ENCODE measurements at places on chromosomes 7 and 10.

DNA sequence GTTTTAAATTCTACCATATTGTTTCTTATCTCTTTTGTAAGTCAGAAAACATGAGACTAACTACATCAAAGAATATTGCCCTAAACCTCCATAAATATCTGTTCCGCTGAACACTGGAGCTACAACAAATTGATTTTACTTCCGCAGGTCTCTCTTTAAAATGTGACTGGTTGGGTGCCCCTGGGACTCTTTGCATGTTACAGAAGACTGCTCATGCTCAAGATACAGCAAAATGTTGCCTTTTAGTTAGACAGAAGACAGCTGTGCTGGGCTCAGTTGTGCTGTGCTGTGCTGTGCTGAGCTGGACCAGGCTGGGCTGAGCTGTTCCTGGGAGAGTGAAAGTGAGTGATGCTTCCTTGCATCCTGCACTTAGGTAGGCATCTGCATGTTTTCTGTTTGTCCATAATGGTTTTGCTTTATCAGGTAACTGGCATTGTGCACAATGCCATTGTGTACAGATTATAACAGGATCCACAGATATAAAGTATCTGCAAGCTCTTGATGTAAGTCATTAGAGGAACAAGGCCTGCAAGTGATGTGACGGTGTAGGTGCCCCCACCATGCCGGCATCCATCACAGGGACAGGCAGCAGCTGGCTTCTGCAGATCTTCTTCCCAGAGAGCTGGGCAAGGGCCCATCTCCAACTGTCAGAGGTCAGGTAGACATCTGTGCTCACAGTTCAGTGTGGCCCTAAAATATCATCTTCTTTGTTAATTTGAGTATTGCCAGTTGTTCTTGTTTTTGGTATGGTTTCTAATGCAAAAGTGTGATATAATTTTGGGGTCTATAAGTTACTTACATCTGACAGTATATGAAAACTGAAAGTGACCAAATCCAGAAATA, 972.5 kb upstream of the CELF2 start:
- DNase-seq, result no peak

DNA sequence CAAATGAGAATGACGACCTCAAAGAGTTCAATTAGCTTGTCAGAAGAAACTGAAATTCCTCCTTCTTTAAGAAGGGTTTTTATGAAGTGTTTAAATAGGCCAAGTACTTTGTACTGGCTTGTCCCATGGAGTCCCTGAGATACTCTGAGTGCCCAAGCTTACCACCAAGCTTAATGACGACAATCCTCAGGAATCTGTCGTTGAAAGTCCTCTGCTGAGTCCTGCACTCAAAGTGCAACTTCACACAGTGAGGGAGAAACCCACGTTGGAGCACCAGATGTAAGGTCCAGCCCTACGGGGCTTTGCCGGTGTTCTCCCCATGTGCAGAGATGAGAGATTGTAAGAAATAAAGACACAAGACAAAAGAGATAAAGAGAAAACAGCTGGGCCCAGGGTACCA, 42.8 kb upstream of the AKR1C2 start:
- no peak for DNase-seq

DNA sequence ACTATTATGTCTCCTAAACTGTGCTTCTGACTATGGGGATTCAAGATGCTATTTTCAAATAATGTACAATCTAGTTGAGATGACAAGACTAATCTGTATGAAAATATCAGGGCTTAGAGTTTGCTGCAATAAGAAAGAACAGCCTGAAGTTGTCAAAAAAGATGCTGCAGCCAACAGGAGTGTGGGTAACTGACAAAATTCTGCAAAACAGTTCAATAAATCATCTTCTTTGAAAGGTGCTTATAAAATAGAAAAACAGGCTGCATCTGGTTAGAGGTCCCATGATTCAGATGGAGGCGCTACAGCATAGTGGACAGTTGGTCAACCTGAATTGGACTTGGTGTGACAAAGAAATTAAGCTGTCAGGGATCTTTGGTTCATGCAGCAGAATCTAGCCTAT, 511.0 kb downstream of the XPNPEP1 start:
- no peak for DNase-seq

DNA sequence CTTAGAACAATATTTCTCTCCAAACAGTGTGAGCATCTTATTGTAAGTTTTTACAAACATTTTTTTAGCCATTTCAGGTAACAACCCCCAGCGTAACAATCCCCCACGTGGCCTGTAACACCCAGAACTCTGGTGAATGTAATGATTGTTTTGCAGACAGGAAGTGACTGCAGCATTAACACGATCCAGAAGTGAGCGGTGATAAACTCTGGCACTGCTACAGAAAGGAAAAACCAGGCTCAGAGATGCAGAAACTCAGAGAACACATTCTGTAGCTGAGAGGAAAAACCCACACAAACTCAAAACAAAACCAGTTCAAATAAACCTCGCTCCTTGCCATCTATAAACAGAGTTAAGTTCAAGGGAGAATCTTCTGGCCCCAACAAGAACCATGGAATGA, 285.7 kb downstream of the FGFR2 start:
- no peak for DNase-seq

DNA sequence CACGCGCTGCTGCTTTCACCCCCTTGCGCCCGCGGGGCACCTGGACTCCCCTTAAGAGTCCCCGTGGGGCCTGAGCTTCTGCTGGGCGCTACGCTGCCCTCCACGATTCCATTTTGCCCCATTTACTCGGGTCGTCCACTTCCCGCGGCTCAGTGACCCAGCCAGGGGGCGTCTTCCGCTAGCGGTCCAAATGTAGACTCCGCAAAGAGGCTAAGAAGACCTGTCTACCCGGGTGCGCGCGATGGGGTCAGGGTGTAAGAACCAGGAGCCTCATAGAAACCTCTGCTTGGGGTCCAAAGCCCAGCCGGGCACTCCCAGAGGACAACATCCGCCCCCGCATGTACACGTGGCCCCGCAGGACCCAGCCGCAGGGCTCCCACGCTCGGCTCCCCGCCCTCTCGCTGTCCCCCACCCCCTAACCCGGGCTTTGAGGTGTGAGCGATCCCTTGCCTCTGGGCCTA, 5.2 kb upstream of the HMX2 start:
- no peak for DNase-seq

DNA sequence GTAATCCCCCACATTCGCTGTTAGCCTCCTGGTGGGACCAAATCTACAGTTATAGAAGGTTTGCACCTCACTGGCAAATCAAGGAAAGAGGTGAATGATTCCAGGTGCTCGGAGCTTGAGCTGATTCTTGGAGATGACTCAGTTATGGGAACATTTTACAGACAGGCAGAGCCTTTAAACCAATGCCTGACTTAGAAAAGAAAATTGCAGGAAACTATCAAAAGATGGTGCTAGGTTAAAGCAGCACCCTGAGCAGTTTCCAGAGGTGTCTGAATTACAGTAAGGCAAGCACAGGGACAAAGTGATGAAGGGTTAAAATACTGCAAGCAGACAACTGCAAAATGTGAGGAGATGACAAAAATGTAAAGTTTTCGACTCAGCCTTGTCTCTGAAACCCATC, 2.9 kb downstream of the LRRTM3 start:
- DNase-seq, result no peak

GRCh38 chr10:29452546-29452945, 163.7 kb downstream of the LYZL1 start:
- DNase-seq, result no peak

- no peak for DNase-seq
Observed at GRCh38 chr10:128158021-128158795, 32.0 kb upstream of the MKI67 start.

DNA sequence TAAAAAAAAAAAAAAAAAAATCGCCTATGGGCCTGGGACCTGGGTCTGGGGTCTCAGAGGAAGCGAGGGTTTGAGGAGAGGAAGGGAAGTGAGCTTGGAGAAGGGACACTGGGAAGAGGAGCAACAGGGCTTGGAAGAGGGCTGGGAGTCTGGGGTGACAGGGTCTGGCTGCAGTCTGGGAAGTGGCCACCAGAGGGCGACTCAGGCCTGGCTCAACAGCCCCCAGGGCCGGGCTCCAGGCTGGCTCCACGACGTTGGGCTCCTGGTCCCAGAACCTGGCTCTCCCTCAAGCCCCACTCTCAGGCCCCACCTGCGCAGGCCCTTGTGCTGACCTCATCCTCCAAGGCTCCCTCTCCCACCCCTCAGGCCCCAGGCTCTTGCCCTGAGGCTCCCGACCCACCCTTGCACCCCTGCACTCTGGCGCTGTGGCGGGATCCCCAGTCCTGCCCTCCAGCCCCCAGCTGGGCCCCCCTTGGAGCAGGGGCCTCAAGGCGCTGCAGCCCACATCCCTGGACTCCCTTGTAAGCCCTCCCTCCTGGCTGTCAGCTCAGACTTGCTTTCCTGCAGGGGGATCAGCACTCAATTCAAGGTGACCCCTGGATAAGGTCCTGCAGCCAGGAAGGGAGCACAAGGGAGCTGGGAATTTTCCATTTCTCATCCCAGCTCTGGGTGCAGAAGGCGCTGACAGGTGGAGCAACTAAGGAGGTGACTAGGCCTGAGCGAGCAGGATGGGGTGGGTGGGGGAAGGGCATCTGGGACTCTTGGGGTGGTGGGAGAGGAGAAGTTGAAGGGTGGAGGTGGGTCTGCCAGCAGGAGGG, 5.4 kb upstream of the SPACDR start:
- peak; percentile 60 for DNase-seq

- DNase-seq, result no peak
Observed at GRCh38 chr7:124403587-124403986, 362.0 kb downstream of the GPR37 start.

DNA sequence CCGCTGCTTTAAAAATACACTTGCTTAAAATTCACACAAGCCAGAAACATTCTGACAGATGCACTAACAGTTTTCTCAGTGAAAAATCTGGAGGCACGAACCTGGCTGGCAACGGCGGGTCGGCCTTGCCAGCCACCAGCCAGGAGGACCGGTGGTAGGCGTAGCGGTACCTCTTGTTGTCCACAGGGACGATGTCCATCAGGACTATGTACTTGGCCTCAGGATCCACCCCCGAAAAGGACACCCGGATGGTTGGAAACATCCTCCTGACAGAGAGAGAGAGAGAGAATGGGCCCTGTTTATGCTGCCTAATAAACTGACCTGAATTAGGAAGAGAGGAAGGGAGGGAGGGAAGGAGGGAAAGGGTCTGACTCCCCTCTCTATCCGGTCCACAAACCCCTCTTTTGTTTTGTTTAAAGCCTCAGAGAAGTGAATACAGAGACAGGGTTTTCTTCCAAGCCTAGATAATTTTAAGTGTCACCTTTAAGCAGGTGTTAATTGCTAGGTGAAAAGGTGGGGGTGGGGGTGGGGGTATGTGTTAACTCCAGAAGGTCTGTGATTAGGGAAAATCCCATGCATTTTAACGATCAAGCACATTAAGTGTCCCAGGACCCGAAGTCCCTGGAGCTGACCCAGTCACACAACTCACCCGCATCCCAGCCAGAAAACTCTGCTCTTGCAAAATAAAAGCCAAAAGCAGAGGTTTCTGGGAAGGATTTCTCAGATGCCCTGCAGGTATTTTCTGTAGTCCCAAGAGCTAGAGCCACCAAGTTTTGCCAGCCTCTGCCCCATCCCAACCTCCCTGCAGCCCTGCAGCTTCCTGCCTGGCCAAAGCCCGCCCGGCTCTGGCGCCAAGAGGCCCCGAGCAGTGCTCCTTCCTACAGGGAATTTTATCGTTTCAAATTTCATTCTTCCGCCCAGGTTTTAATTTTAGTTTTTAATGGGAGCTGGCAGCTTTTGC, 5.0 kb downstream of the TBX20 start:
- no peak for DNase-seq

DNA sequence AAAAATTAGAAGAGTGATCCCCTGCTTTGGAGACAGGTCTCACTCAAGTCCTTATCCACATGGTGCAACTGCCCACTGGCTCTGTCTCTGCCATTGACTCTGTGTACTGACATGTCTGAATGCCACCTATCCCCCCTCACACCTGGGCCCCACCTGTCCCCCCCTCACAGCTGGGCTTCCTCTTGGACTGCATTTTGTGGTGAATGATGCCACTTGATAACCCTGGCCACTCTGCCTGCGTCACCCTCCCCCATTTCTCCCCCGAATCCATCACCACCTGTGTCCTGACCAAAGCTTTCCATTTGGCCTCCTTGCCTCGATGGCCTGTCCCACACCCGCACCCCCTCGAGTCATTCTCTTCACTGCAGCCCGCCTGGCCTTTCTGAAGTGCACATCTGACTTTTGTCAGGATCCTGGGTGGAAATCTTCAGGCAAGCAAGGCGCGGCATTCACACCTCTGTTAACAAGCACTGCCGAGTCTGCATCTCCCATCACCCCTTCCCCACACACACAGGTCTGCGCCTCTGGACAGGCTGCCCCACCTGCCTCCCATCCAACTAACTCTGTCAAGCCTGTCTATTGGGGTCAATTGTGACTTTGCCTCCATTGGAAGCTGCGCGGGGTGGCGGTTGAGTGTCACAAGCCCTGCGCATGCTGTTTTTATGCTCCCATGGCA, 175.3 kb upstream of the KLF14 start:
- no peak for DNase-seq

DNA sequence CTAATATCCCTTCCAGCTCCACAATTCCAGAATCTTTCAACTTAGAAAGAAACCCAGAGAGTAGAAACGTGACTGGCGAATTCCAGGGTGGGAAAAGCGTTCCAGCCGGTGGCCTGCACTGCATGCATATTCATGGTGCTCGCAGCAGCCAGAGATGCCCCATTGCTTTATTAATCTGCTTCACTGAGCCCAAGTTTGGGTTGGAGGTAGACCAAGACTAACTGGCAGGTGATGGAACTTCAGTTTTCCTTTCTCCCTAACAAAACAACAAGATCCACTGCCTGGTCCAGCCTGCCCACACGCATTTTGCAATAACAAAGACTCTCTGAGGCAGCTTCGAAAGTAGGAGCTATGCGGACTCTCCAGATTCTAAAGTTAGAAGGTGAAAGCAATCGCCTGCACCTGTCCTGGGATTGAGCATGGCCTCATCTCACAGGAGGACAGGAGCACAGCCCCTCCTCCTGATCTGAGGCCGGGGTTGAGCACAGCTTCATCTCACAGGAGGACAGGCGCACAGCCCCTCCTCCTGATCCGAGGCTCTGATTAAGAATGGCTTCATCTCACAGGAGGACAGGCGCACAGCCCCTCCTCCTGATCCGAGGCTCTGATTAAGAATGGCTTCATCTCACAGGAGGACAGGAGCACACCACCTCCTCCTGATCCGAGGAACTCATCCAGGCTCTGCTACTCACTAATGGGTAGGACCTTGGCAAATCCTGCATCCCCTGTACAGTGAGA, 127.8 kb upstream of the LANCL2 start:
- no peak for DNase-seq

DNA sequence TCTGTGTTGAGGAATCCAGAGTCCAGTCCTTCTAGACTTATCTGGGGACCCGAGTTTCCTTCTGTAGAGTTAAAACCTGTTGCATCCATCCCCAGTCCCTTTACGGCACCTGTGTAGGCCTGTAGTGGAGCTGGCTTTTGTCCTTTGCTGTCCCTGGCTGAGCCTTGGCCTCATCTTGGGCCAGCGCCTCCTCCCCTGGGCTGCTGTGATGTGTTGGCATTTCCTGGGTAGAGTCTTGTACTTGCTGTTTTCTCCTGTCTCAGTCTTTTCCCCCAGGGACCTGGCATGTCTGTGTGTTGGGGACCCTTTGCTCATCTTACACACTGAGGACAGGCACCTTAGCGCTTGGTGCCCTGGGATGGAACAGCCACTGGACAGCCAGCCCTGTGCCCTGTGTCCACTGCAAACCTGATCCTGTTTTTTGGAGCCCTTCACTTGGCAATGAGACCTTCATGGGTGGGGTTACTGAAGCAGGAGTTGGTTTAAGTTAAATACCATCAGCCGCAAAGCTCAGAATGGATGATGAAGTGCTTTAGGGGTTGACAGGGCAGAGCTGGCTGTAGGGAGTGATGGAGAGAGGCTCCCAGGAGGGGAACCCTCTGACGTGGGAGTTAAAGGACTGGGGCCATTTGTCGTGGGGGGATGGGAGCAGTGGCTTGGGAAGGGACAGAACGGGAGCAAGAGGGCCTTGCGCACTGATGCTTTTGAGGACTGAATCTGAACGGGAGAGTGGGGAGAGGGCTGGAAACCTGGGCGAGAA, 50.9 kb downstream of the CUX1 start:
- no peak for DNase-seq

Data from GDM1 (cell line).